Subcutaneous preadipocyte (primary cell): ENCODE measurements at places on chromosomes 1 and 21. TPM values are rescaled to one million over a fixed set of nuclear protein-coding genes. Genes with fewer than 3 reads are reported as not detected.

The PFKFB2 gene
- 2.5 and 3.3 TPM in 2 replicates for total RNA-seq

The EFNA3 gene
- 0.39 and 0.73 TPM in 2 replicates for total RNA-seq

The PRR9 gene
- not detected in 2 replicates for total RNA-seq

The AQP10 gene
- total RNA-seq, result not detected in 2 replicates

The F13B gene
- total RNA-seq, result not detected in 2 replicates

The CRNN gene
- not detected in 2 replicates for total RNA-seq

The CD1E gene
- total RNA-seq, result not detected in 2 replicates

The NR1I3 gene
- not detected in 2 replicates for total RNA-seq
